ENCODE measurements at places on chromosomes 5 and 9.

DNA sequence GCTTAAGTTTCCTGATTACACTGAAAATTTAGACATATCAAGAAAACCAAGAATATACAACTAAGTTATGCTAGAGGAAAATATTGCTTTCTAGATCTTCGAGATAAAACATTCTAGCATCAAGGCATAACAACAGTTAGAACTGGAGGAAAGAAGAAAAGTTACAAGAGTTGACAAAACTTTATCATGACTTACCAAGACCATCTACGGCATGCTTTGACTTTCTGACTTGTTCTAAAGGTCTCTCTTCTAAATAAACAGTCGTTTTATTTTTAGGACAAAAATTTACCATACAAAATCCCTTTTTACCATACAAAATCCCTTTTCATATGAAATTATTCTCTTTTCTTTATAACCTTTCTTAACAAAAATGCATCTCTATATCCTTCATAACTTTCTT, 1110.1 kb upstream of the CDH10 start:
- no peak for DNase-seq

- DNase-seq, result no peak
Observed at GRCh38 chr9:120715389-120715924, 1.2 kb upstream of the MEGF9 start.

- DNase-seq, result no peak
Observed at GRCh38 chr9:126623314-126623666, 9.6 kb downstream of the LMX1B start.

GRCh38 chr5:81065492-81065891, 105.3 kb downstream of the RASGRF2 start:
- no peak for DNase-seq

DNA sequence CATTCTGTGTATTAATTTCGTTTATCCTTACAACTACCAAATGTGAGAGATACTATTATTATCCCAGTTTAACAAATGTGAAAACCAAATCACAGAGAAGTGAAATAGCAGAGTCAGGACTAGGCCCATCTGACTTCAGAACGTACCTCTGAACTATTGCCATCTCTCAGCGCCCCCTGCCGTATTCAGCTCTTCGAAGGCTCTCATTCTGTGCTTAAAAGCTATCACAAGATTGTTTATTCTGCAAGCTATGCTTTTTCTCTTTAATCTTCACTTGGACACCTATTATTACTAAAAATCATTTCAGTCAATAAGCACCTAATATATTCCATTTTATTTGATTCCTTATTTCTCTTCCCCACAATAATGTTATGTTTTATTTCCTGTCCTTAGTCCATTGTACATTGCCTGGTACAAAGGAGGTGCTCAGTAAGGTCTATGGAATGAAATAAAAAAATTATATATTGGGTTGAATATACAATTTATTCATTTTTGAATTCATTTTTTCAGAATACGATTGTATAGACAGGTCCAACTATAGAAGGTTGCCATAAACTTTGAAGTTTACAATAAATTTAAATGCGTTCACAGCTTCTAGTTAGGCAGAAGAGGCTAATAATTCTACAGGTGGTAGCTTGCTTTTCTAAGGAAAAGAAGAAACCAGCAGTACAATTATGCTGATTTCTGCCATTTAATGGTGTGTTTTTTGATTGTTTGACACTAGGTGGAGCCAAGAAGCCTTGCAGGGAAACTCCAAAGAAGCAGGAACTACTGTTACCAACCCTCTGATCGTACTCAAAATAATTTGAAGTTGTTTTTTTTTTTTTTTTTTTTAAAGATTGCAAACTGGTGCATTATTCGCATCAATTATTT, 202.2 kb upstream of the DMRTA1 start:
- DNase-seq, result no peak

- DNase-seq, result no peak
Observed at GRCh38 chr5:15693933-15694332, 194.0 kb downstream of the FBXL7 start.

DNA sequence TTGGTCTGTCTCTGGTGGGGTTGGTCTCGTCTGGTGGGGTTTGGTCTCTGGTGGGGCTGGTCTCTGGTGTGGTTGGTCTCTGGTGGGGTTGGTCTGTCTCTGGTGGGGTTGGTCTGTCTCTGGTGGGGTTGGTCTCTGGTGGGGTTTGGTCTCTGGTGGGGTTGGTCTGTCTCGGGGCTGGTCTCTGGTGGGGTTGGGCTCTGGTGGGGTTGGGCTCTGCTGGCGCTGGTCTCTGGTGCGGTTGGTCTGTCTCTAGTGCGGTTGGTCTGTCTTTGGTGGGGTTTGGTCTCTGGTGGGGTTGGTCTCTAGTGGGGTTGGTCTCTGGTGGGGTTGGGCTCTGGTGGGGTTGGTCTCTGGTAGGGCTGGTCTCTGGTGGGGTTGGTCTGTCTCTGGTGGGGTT, 16.3 kb upstream of the CD74 start:
- DNase-seq, result no peak

DNA sequence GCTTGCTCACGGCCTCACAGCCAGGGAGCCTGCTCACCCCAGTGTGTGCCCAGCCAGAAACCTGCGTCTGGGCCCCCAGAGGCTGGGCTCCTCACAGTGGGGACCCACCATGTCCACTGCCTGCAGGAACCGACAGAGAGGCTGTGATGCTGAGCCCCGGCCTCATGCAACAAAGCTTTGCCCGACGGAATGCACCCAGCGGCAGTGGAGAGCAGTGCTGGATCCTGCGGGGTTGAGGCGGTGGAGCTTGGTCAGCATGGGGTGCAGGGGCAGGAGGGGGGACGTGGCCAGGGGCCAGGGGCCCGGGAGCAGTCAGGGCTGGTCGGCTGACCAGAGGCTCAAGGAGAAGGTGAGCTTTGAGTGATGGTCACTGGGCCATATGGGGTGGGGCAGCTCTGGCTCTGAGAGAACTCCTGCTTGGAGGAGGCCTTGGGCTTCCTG, 7.7 kb upstream of the CEP72 start:
- no peak for DNase-seq

DNA sequence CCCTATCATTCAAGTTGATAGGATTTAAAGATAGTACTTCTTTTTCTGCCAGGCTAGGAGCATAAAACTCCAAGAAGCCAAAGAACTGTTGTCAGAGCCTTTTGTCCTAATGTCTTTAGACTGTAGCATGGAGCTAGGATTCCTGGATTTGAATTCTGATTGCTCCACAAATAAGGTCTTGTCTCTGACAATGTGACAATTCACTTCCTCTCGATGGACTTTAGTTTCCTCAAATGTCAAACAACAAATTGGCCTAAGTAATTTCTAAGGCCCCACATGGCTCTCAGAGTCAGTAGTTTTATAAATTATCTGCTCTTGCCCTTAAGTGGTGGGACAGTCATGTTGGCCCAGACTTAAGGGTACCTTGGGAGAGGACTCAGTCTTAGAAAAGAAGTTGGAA, 36.7 kb downstream of the RFK start:
- no peak for DNase-seq

GRCh38 chr9:109934136-109934856, 154.3 kb downstream of the PALM2AKAP2 start:
- DNase-seq, result no peak

DNA sequence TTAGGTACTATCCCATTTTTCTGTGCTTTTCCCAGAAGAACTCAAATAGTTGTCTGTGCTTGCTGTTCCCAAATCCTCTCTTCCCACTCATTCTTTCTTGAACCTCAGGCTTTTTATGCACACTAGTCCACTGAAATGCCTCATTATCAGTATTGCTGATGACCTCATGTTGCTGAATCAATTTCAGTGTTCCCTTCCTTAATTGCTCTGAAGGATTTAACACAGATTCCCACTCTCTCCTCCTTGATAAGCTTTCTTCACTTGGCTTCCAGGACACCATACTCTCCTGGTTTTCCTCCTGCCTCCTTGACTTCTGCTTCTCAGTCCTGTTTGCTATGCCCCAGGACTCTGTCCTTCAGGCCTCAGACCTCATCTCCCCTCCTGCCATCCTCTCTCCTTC, 298.5 kb downstream of the ARHGAP26 start:
- no peak for DNase-seq

GRCh38 chr5:124297826-124298225, 448.6 kb downstream of the ZNF608 start:
- no peak for DNase-seq

DNA sequence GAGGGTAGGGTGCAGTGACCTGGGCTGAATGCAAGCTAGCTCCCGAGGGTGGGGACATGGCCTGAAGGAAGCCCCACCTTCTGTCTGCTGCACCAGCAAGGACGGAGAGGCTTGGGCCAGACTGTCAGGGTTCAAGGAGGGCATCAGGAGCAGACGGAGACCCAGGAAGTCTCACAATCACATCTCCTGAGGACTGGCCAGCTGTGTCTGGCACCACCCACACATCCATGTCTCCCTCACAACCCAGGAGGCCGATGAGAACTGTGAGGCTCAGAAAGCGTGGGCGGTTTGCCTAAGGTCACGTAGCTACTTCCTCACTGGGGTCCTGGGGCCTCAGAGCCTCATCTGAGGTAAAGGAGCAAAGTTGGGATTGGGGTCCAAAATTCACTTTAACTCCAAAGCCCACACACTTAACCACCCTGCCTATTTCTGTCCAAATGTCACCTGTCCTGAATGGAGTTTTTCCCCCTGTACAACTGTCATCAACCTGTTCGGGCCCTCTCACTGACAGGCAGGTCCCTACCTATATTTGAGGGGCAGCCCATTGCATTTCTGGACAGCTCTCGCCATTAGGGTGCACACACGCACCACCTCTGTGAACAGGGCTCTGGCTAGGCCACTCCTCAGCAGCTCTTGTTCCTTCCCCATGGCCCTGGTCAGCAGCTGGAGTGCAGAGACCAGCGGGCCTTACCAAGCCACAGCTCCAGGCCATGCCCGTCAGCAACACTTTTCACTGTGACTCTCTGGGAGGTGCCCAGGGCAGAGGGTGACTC, 3.4 kb downstream of the IL13 start:
- no peak for DNase-seq

DNA sequence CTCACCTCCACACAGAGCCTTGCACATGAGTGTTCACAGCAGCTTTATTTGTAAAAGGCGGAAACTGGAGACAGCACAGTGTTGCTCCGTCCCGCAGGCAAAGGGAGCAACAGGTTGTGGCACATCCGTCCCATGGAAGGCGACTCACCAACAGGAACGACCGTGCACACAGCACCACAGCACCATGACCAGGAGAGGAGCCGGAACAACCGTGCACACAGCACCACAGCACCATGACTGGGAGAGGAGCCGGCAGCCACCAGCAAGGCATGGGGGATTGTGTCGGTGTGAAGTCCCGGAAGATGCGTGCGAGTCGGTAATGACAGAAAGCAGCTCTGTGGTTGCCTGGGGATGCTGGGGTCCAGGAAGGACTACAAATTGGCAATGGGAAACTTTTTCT, 158.5 kb downstream of the C9orf50 start:
- DNase-seq, result no peak

- no peak for DNase-seq
Observed at GRCh38 chr9:70285246-70285645, 26.5 kb downstream of the SMC5 start.

GRCh38 chr9:4581861-4582565, 80.1 kb upstream of the PLPP6 start:
- DNase-seq, result no peak

Measured in stimulated activated CD8-positive, alpha-beta memory T cell treated with anti-CD3 and anti-CD28 coated beads, Interleukin-2, amount 100 ng/mL, for 1 hour (primary cell).